ENCODE measurements at places on chromosomes 6 and 20. TPM values are rescaled to one million over a fixed set of nuclear protein-coding genes. Genes with fewer than 3 reads are reported as not detected.

GLP1R gene
- not detected for total RNA-seq

ATP6V1G2 gene
- 1.3 TPM for total RNA-seq

ECT2L gene
- under 0.01 TPM for total RNA-seq

C20orf141 gene
- not detected for total RNA-seq

CRYBG1 gene
- total RNA-seq, result 2.3 TPM

BMP6 gene
- 30.6 TPM for total RNA-seq

ULBP1 gene
- total RNA-seq, result 2.0 TPM

SIRPA gene
- 20.1 TPM for total RNA-seq

PAK5 gene
- not detected for total RNA-seq

PGC gene
- total RNA-seq, result not detected

KCNB1 gene
- total RNA-seq, result 0.18 TPM

BCAS1 gene
- not detected for total RNA-seq

NHSL1 gene
- total RNA-seq, result 10.5 TPM

CAGE1 gene
- not detected for total RNA-seq

All from cardiac atrium fibroblast (primary cell).